ENCODE measurements at places on chromosomes 13 and 19.
A peak's percentile ranks its signal among the peaks of the same experiment; 100 is the strongest.

DNA sequence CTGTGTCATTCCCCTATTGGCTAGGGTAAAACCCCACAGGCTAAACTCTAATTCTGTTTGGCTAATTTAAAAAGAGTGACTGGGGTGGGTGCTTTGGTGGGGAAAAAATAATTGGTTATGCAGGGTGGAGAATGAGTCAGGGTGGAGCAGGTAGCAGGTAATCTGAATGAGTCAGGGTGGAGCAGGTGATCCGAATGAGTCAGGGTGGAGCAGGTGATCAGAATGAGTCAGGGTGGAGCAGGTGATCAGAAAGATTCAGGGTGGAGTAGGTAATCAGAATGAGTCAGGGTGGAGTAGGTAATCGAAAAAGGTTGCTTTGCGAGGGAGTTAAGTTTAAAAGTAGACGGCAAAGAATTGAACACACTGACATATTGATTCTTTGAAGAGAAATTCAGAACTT lies 1218.8 kb upstream of the ATXN8OS start:
- no peak for DNase-seq

GRCh38 chr19:49672131-49672919 lies 4.7 kb upstream of the PRMT1 start:
- peak; percentile 68 for DNase-seq

GRCh38 chr13:109610517-109610916 lies 175.9 kb downstream of the IRS2 start:
- no peak for DNase-seq

DNA sequence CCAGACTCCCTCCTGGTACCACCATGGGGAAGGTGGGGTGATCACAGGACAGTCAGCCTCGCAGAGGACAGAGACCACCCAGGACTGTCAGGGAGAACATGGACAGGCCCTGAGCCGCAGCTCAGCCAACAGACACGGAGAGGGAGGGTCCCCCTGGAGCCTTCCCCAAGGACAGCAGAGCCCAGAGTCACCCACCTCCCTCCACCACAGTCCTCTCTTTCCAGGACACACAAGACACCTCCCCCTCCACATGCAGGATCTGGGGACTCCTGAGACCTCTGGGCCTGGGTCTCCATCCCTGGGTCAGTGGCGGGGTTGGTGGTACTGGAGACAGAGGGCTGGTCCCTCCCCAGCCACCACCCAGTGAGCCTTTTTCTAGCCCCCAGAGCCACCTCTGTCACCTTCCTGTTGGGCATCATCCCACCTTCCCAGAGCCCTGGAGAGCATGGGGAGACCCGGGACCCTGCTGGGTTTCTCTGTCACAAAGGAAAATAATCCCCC lies 505 bp upstream of the CEACAM5 start:
- DNase-seq = no peak

- DNase-seq = peak; percentile 54
Observed at GRCh38 chr13:73480779-73481559, 422.2 kb downstream of the KLF5 start.

GRCh38 chr13:91655731-91656130 lies 257.3 kb downstream of the GPC5 start:
- no peak for DNase-seq

DNA sequence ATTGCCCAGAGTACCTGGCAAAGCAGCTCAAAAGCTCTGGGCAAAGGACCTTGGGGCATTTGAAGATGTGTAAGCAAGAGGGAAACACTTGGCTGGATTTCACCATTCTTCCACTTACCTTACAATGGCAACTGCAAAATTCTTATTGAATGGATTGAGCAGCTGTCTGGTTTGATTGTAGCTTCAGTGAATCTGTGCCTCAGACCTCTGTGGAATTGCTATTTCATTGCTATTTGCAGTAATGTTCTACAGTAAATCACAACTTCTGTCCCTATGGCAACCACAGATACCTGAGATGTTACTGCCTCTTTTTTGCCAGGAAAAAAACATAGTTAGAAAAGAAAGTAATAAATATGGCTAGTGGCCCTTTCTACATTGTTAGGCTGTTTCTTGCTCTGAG lies 519.5 kb downstream of the SUCLA2 start:
- DNase-seq = no peak

DNA sequence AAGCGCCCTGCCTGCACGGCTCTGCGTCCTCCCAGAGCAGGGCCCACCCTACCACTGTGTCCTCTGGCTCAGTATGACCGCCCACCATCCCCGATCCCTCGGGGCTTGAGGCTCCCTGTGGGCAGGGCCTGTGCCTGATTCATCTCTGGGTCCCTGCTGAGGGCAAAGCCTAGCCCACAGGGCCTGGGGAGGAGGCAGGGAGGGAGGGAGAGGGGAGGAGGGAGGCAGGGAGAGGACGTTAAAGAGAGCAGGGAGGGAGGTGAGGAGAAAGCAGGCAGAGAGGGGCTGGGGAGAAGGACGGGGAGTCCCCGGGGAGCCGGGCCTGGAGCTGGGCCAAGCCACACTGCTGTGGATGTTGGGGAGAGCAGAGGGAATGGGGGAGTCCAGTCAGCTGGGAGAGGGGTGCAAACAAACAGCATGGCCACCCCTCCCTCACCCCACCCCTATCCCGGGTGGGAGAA lies 4.0 kb upstream of the ERFL start:
- no peak for DNase-seq

DNA sequence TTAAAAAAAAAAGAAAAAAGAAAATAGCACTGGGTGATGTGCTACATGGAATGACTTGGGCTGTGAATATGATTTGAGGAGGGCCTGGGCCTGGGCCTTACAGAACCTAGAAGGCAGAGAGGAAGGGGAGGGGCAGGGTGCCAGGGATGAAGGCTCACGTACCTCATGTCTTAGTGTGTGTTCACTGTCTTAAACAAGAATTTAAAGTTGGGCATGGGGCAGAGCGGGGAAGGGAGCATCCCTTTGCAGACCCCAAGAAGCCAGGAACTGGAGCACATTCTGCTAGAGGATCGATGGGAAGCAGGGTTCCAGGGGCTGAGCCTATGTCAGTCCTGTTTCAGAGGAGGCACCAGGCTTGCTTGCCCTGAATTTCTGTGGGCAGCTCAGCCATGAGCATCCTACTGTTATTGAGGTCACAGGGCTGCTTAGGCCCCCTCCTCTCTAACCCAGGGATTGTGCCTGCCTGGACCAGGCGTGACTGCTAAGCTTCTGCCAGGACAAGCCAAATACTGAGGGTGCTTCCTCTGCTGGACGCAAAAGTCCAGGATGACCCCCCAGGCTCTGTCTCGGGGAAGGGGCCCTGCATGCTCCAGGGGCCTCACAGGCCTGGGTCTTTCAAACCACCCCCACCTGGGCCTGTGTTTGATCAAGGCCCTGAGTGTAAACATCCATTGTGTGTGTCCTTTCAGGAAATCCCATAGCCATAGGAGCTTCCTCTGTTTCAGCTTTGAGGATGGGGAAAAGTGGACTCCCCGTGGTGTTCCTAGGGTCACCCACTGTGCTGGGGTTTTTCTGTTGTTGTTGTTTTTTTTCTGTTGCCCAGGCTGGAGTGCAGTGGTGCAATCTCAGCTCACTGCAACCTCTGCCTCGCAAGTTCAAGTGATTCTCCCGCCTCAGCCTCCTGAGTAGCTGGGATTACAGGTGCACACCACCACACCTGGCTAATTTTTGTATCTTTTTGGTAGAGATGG lies 4.8 kb downstream of the LSR start:
- DNase-seq = no peak

DNA sequence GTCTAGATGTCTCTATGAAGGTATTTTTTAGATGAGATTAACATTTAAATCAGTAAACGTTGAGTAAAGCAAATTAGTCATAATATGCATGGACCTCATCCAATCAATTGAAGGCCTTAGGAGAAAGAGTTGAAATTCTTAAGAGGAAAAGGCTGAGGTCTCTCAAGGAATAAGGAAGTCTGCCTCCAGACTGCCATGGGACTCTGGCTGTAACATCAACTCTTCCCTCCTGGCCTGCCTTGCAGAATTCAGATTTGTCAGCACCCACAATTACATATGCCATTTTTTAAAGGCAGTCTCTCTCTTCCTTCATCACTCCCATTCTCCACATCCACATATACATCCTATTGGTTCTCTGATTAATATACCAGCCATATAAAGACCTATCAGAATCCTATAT lies 28.8 kb upstream of the INTS6 start:
- DNase-seq = no peak

GRCh38 chr13:42804244-42804874 lies 23.0 kb downstream of the FAM216B start:
- no peak for DNase-seq

- peak; percentile 91 for DNase-seq
Observed at GRCh38 chr19:1248786-1249297, 459 bp downstream of the MIDN start.

DNA sequence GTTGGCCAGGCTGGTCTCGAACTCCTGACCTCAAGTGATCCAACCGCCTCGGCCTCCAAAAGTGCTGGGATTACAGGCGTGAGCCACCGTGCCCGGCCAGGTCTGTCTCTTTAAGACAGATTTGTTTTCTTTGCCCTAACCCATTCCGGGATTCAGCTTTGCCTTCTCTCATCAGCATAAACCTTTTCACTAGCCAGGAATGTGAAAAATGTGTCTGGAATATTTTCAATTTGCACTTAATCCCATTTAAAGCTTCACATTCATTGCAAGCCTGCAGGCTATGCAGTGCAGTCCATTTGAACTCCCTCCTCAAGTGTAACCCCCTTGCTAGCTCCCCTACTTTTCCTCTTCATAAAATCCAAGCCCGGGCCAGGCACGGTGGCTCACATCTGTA lies 880 bp upstream of the TMEM160 start:
- DNase-seq = no peak

- peak; percentile 96 for DNase-seq
Observed at GRCh38 chr19:48716562-48717291, 2.8 kb downstream of the MAMSTR start.

DNA sequence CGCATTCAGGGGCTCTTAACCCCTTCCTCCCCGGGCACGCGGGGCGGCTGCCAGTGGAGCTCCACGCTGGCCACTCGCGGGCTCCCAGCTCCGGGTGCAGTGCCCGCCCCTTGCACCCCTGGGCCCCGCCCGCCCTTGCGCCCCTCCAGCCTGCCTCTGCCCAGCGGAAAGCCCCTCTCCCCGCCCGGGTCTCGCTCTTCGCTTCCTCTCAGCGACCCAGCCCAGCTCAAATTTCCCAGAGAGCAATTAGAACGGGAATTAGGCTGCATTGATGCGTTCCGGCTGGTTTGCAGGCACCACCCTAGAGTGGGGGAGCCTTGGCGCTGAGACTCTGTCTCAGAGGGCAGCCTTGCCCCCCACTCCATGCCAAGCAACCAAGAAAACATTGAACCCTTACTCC lies 1.8 kb upstream of the GSX1 start:
- DNase-seq = no peak

- no peak for DNase-seq
Observed at GRCh38 chr19:40721936-40722661, 5.2 kb downstream of the ITPKC start.
